Stimulated activated CD8-positive, alpha-beta memory T cell treated with anti-CD3 and anti-CD28 coated beads, Interleukin-4, amount 100 ng/mL, for 24 hours (primary cell): ENCODE measurements at places on chromosomes 16 and 17.

- no peak for DNase-seq
Observed at GRCh38 chr16:65745201-65745708, 621.2 kb upstream of the CDH5 start.

DNA sequence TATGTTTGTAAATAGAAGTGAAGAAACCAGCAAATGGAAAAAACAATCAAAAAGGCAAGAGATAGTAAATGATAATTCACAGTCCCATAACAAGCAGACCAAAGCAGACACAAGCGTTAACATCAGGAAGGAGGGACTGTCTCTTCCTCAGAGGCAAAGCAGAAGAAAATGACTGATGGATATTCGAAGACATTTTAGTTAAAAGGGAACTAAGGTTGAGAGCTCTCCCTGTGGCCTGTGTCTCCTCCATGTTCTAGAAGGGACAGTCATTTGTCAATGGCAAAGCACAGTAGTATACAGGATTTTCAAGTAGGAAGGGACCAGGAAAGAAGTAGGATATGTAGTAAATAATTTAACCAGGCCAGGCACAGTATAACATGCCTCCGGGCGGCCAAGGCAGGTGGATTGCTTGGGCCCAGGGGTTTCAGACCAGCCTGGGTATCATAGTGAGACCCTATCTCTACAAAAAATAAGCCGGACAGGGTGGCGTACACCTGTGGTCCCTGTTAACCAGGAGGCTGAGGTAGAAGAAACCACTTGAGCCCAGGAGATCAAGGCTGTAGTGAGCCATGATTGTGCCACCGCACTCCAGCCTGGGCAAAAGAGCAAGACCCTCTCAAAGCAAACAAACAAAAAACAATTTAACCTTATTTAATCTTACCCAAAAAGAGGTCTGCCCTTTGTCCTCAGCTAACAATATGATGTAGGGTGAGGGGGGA is 3.7 kb downstream of the ZDHHC7 start:
- DNase-seq = no peak

DNA sequence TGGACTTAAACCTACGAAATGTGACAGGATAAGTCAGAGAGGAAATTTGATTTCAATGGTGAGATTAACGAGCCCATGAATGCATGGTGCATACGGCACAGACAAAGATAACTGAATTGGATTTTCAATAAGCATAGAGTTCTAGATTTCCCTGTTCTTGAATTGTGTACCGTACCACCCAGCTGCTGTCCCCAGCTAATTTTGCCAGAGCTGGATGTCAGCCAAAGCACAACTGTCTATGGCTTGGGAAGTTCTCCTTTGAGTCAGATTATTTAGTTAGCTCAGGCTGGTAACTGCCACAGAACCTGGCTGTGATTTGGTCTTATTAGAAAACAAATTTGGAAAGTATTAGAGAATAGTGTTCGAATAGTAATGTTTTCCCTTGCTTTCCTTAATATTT is 143.1 kb downstream of the CDH13 start:
- DNase-seq = no peak

DNA sequence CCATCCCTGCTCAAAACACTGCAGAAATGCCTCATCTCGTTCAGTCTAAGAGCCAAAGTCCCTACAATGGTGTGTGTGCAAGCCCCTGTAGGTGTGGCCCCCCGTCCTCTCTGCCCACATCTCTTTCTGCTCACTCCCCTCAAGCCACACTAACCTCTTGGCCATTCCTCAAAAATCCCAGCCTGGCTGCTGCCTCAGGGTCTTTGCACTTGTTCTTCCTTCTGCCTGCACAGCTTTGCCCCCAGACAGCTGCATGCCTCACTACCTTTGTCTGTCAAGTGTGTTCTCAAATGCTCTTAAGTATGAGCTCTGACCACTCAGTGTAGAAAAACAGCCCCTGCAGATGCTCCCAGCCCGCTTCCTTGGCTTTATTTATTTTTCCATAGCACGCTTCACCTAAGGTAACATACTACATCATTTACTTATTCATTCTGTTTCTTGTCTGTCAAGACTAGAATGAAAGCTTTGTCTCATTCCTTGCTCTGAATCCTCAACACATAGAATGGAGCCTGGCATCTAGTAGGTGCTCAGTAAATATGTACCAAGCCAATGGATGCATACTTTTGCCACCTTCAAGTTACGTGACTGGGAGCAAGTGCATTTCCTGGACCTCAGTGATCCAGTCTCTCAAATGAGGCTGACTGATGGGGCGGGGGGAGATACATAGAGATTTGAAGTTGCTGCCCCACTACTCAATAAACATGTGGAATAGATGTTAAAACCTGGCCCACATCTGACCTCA is 38.1 kb downstream of the RAI1 start:
- DNase-seq = no peak

- no peak for DNase-seq
Observed at GRCh38 chr17:14833201-14833785, 431.8 kb downstream of the PMP22 start.

DNA sequence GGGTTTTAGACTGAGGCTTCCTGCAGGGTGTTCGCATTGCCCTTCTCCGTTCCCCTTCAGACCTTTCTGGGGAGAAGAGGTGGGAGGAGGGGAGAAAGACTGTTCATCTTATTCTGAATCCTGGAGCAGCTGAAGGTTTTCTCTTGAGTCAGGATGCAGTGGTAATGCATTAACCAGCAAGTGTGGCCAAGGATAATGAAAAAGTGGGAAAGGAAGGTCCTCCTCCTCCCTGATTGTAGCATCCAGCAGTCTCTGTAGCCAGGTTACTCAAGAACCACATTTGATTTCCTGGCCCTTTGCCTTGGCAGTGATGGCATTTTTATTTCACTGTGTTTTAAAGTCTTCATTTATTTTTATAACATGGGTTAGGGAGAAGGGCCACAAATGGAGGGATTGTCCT is 59.1 kb downstream of the CYLD start:
- no peak for DNase-seq

DNA sequence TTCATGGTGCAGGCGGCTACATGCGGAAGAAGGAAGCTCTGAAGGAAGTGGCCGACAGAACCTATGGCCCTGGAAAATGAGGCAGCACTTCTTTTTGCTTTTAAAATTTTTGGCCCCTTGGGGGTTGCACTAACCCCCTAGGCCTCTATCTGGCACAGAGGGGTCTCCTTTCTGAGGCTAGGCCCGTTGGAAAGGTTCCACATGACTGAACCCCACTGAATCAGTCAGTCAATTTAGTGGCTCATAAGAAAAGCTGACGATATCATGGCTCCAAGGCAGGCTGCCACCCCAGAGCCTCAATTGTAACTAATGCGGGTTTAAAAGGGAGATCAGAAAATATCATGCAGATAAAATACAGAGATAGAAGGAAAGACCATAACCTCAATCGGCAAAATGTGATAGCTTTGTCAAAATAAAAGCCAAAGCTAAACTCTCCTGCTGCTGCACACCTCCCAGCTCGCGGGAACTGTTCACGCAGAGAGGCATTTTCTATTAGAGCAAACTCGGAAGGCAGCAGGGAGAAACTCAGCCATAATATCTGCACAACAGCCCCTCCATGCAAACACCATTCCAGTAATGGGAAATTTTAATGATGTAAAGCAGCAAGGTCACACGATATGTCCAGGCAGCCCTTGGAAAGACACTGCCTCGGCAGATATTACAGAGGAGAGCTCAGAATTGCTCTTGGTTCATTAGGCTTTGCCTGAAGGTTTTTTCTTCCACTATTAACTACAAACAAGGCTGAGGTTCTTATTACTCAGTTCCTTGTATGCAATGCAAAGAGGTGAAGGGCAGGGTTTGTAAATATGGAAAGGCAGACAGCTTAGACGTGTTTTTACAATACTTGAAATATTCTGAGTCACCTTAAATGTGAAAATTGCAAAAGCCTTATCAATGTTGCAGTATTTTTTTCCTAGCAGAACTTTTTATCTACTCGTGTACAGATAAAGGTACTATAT is 200.4 kb upstream of the PMFBP1 start:
- no peak for DNase-seq
